ENCODE measurements at places on chromosomes 12 and 14.

DNA sequence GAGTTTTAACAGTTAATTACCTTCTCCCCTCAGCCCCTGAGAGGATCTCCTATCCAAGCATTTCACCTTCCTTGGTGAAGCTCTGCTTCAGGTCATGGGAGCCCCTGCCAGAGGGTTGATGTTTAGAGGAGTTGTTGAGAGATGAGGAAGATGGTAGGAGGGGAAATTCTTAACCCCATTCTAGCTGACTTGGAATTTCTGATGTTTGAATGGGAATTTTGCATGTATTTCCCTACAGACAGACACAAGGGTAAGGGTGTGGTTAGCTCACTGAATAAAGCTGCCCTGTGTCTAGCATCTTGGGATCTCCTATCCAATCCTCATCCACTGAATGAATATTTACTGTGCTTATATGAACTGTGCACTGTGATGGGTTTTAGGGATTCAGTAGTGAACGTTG lies 7.1 kb upstream of the BHLHE41 start:
- no peak for DNase-seq

DNA sequence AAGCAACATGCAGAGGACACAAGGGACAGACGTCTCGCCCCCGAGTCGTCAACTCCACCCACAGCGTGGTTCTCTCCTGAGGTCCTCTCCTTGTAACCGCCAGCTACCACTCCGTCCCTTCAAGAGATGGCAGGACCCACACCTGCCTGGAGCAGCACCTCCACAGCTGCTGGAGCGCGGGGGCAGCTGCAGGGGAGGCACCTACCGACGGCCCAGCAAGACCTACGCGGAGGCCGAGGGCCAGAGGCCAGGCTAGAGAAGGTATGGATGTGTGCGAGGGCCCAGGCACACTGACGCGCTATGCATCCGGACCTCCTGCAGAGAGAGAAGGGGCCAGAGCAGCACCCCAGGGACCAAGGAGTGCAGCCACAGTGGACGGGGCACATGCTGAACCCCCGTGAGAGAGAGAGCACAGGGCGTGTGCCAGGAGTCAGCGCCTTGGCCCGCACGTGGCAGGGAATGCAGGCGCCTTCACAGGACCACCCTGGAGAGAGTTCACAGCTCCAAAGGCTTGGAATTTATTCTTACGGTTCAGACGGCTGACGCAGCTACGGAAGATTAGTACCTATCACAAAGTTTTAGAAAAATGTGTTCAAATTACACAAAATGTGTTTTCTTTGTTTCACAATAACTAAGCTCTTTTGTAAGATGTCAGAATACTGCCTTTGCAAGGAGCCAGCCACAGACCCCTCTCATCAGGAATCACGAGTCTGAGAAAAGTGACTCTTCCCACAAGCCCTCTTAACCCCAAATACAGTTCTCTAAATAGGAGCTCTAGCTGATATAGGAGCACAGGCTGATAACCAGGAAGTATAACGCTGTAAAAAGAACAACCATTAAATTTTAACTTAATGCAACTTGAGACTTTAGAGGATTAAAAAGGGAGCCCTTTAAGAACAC lies 36.8 kb downstream of the CDC42BPB start:
- no peak for DNase-seq

GRCh38 chr14:30768791-30769190 lies 105.6 kb upstream of the COCH start:
- no peak for DNase-seq

DNA sequence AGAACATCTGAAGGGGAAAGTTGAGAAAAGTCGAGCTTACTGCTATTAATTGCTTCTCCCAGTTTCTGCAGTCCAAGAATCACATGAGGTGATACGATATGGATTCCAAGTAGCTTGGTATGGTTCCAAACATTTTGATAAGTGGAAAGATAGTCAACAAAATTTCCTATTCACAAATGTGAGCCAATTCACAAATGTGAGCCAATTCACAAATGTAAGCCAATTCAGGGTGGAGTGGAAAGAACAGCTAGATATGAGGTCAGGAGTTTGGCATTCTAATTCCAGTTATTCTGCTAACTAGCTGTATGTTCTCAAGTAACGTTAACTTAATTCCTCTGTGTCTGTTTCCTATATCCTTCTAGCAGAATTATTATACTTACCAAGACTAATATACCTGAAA lies 37.6 kb upstream of the DHRS4 start:
- DNase-seq: no peak

DNA sequence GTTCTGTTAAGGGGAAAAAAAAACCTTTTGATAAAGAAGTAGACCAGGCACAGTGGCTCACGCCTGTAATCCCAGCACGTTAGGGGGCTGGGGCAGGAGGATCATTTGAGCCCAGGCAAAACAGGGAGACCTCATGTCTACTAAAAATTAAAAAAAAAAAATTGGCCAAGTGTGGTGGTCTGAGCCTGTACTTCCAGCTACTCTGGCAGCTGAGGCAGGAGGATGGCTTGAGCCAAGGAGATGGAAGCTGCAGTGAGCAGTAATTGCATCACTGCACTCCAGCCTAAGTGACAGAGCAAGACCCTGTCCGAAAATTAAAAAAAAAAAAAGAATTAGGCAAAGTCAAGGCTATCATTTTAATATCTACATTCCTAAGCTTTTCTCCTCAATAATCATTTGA lies 124.8 kb upstream of the CPM start:
- no peak for DNase-seq

GRCh38 chr14:105090493-105091053 lies 25.3 kb upstream of the GPR132 start:
- peak; percentile 73 for DNase-seq

DNA sequence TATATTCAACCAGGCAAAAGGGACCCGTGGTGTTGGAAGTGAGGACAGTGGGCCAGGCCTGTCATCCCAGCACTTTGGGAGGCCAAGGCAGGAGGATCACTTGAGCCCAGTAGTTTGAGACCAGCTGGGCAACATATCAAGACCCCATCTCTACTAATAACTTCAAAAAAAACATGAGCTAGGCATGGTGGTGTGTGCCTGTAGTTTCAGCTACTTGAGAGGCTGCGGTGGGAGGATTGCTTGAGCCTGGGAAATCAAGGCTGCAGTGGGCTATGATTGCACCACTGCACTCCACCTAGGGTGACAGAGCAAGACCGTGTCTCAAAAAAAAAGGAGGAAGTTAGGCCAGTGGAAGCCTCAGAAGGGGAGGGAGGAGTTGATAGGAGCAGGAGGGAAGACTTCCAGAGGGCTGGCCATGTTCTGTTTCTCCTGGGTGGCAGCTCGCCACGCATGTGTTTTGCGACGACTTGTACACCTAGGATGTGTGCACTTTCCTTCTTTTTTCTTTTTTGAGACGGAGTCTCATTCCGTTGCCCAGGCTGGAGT lies 10.1 kb downstream of the SLC25A29 start:
- no peak for DNase-seq

DNA sequence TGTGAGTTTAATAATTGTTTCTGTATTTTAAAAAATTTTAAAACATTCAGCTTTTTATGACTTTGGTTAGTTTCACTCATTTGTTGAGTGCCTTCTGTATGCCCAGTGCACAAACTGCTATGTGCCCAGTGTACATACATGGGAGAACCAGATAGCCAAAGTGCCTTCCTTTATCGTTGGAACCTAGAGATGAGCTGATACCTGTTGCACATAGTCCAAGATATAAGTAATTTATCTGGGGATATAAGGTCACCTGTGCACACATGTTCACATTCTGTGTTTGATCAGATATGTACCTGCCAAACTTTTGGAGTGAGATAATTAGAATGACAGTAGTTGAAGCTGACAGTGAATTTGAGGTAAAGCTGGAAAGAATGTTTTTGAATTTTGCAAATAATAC lies 37.9 kb downstream of the RAB21 start:
- DNase-seq: no peak

- DNase-seq: no peak
Measured at GRCh38 chr14:101577221-101577909, 16.1 kb downstream of the DIO3 start.

DNA sequence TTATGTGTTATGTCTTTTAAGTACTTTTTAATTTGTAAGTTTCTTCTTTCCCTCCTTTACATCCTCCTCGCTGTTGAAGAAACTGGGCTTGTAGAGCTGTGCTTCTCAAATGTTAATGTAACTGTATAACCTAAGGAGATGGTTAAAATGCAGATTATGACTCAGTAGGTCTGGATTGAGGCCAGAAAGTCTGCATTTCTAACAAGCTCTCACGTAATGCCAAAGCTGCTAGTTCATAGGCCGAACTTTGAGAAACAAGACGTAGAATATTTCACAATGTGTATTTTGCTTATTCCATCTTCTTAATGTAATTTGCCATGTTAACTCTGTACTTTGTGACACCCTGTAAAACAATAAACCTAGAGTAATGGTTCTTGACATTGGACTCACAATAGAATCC lies 193.3 kb upstream of the SYT1 start:
- no peak for DNase-seq

- no peak for DNase-seq
Measured at GRCh38 chr14:85401384-85401783, 128.6 kb upstream of the FLRT2 start.
